ENCODE measurements at places on chromosomes 5 and 9.
A peak's percentile ranks its signal among the peaks of the same experiment; 100 is the strongest.

DNA sequence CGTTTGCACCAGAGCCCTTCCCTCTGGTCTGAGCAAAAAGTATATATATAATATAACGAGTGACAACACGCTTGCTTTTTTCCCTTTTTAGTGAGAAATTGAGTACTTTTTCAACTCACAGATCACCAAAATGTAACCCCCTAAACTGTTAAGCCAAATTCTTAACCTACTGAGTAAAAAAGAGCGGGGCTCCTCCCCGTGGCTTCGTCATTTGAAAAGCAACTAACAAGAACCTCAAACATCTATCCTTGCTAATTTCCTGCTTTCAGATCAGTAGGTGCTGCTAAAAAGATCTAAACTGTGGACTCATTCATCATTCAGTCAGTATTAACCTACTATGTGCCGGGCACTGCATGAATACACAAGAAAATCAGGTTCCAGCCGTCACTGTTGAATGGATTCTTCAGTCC, 1.0 kb upstream of the PTBP3 start:
- no peak for DNase-seq

GRCh38 chr9:126722922-126723806, 81.7 kb upstream of the ZBTB43 start:
- DNase-seq = no peak

- no peak for DNase-seq
These were observed 120.2 kb downstream of the SSBP2 start for GRCh38 chr5:81630684-81631083.

GRCh38 chr9:94805585-94805984, 79.1 kb downstream of the AOPEP start:
- DNase-seq = peak; percentile 54

DNA sequence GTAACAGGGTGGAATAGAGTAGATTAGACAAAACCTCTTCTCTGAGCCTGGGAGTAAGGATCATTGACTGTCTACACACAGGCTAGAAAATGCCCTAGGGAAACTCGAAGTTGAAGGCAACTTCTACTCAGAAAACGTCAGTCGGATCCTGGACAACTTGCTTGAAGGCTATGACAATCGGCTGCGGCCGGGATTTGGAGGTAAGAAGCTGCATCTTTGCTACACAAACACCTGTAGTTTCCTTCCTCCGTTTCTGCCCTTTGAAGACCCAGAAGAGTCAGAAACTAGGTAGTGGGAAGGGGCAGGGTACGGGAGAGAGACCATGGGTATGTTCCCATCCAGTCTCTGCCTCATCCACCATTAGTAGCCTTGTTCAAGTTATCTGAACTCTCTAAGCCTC, 628 bp downstream of the GABRA6 start:
- no peak for DNase-seq

- no peak for DNase-seq
These were observed 7.9 kb upstream of the MYORG start for GRCh38 chr9:34384368-34385165.

- no peak for DNase-seq
These were observed 10.6 kb downstream of the CDKN2A start for GRCh38 chr9:21983561-21983935.

DNA sequence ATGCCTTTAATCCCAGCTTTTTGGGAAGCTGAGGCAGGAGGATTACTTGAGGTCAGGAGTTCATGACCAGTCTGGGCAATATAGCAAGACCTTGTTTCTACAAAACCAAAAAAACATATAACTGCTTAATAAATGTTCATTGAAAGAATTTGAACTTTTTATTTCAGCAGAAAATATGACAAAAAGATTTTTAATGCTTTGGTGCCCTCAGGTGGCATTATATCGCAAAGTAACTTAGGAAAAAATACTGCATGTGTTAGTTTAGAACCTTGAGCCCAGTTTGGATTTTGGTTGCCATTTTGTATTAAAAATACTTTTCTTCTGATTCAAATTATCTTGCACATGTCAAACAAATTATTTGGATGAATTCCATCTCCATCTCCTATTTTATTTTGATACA, 103.2 kb downstream of the GPBP1 start:
- DNase-seq = peak; percentile 10

GRCh38 chr9:106074006-106074405, 379.7 kb downstream of the TMEM38B start:
- no peak for DNase-seq

DNA sequence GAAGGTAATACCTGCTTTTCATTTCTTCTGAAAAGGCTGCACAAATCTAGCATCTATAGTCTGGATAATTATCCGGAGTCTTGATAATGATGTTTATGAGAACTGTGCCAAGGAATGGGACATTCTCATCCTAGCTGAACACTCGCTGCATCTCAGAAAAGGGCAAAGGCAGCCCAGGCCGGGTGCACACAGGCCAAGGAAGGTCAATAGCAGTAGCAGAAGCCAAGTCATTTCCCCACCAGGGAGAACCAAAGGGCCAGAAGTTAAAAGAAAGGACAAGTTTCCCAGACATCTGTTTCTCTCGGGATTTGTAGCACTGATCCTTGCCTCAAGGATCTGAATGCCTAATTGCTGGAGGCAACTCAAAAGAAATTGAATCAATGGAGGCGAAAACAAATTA, 66.1 kb upstream of the ANKRD55 start:
- DNase-seq = no peak

- DNase-seq = no peak
These were observed 105.4 kb upstream of the PCAT7 start for GRCh38 chr9:94449486-94449885.

GRCh38 chr5:51326844-51327243, 56.4 kb upstream of the ISL1 start:
- no peak for DNase-seq

DNA sequence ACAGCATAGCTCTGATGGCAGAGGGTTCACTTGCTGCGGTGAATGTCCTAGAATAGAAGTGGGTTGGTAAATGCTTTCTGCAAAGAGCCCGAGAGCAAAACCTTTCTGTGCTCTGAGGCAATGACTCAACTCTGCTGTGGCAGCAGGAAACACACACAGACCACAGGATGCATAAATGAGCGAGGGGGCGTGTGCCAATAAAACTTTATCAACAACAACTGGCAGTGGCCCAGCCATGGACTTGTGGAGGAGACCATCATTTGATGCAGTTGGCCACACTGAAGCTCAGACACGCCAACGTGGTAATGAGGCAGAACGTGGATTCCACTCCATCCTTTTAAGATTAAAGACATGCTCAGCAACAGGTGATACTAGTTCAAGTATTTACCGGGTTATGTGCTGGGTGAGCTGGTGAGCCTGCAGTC, 6.8 kb downstream of the MRPL36 start:
- DNase-seq = peak; percentile 80

DNA sequence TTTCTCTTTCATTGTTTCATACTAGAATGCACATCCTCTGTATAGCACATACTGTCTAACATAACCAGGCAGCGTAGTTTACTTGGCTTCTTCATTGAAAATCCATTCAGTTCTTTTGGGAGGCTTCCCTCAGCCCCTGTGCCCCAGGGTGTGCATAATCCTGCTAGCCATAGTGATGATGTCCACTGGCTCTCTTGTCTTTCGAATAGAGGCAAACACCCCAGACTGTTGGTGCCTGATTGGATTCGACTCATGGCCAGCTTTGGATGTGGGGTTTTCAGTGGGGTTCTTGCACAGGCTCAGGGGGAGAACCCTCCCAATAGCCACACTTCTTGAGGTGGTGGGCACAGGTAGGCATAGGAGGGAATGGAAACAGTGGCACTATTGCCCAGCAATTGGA, 53.6 kb downstream of the ZSWIM6 start:
- DNase-seq = no peak

GRCh38 chr9:105963343-105964099, 269.2 kb downstream of the TMEM38B start:
- DNase-seq = no peak

GRCh38 chr5:40124367-40124766, 555.3 kb upstream of the PTGER4 start:
- DNase-seq = no peak

GRCh38 chr5:172379481-172379880, 74.8 kb downstream of the SH3PXD2B start:
- DNase-seq = no peak

- DNase-seq = no peak
These were observed 387.9 kb downstream of the MAT2B start for GRCh38 chr5:163893281-163893680.

DNA sequence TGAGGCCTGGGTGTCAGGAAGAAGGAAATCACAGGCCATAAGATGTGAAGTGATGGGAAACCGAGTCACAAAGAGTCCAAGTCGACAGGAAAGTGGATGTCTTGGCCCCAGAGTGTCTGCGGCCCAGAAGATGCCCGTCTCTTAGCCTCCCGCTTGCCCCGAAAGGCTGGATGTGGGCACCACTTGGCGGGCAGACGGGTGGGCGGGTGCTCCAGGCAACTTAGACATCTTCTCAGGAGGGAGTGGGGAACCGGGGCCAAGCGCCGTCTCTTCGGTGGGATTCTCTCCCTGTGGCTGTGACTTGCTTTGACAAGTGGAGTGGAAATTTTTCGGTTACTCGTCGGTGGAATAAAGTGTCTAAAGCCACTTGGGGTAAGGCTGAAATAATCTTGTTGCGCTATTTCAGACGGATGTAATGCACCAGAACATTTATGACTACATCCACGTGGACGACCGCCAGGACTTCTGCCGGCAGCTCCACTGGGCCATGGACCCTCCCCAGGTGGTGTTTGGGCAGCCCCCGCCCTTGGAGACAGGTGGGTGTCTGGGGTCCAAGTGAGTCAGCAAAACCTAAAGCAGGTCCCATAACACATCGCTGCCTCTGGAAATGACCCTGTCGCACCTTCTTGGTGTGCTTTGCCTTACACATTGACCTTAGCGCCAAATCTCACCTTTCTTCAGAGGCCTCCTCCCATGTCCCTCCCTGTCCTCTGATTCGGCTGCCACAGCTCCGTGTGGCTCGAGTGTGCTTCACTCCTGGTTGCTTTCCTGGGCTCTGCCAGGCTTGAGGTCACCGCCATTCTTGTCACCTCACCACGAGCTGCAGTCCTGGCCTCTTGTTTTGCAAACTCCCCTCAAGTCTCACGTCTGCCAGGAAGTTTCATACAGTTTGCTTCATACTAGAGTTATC, 20.4 kb upstream of the EXOC3 start:
- no peak for DNase-seq

DNA sequence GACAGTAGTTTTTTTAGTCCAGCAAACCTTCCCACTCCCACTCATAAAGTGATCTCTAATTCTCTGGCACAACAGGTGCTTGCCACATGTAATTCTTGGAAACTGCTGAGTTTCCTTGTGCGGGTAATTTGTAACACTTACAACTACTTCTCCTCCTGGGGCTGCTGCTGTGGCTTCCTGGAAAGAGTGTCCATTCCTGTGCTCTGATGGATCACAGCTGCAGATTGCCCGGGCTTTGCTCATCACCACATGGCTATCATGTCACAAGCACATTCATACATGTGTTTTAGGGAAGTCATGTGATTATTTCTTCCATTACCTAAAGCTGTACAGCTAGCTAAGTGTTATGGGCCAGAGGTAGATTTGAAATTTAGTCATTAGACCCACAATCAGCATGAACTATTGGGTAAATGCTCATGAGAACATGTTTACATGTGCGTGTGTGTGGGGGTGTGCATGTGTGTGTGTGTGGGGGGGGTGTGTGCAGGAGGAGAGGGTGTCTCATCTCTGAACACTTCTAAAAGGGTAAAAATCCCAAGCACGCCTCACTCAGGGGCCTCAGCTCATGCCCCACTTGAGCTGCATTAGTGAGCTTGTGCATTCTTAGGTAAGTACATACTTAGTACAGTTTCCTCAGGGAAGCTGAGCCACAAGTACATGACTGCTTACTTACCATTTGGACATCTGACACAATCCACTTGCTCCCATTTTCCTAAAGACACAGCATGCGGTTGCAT, 118.1 kb upstream of the CCDC112 start:
- DNase-seq = no peak

DNA sequence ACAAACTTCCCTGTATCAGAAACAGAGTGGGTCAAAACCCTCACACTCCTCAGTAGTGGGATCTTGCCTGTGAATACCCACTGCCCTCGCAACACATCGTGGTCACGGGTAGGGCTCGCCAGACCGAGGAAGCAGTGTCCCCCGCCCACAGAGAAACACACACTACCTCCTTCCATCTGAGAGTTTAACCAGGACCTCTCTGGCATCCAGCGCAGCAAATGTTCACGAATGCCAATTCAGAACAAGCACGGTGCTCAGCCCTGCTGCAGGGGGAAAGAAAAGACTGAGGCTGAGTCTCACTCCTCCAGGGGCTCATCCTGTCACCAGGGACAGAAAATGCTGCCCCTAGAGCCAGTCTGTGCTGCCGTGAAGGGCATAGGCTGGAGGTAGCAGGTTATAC, 42.5 kb upstream of the SYNPO start:
- no peak for DNase-seq

DNA sequence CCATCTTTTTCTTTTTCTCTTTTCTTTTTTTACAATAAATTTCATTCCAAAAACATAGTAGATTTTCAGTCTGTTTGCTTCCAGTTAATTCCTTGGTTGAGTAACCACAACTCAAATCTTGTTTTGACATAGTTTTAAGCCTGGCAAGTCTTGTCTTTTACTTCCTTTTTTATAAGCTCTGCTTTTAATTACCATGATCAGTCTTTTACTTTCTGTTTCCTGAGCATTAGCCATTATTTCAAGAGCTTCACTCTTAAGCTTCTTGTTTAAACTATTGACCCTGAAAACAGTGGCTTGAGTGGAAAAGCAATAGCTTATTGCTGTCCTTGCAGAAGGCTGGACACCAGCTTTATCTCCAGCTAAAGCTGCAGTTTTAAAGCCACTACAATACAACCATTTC, 1363.3 kb downstream of the MAT2B start:
- no peak for DNase-seq

DNA sequence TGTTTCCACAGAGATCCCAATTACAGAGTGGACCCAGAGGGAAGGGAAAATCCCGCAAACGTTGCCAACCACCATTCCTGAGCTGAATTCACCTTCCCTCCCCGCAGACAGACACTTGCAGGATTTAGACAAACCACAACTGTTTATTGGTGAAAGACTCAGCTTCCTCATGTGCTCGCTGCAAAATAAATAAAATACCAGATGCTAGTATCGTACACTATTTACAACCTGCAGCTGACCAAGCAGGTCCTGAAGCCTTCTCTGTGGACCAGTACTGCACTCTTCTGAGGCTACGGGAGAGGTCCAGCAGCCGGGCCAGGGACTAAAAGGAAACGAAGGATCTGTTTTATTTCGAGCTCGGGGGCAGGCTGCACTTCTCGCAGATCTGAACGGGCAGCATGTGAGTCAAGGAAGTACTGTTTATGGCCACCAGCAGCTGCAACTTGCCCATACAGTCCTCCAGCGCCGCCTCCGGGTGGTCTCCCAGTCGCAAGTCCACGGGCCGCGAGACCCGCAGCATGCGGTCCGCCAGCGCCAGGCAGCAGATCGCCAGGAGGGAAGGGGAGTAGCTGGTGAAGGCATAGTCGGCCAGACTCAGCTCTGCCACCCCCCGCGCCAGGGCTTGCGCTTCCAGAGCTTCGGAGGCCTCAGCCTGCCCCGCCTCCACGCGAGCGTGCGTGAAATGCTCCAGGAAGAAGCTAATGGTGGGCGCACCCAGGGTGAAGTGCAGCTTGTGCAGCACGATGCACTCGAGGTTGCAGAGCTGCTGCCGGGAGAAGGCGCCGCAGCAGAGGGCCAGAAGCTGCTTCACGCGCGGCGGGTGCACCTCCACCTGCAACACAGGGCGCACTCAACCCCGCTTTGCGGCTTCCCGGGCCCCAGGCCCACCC, 2.1 kb downstream of the CCNO start:
- no peak for DNase-seq

- DNase-seq = no peak
These were observed 26.8 kb upstream of the NUDT12 start for GRCh38 chr5:103589357-103589756.

- DNase-seq = no peak
These were observed 793.1 kb downstream of the DTWD2 start for GRCh38 chr5:118195211-118195610.
